ENCODE measurements at places on chromosomes 16 and 17. TPM values are rescaled to one million over a fixed set of nuclear protein-coding genes. Genes with fewer than 3 reads are reported as not detected.

- DNase-seq = no peak
Measured at GRCh38 chr17:41387670-41388069, 5.6 kb upstream of the KRT34 start.

GLIS2 gene
- 6.5 TPM for total RNA-seq

SPHK1 gene
- 1.7 TPM for total RNA-seq

ATP2C2 gene
- 0.13 TPM for total RNA-seq

- peak; percentile 89 for DNase-seq
Measured at GRCh38 chr17:82351713-82352488, 7.1 kb upstream of the TEX19 start.

CRHR1 gene
- total RNA-seq = 0.09 TPM

GRCh38 chr17:10050597-10051101, 145.6 kb upstream of the RCVRN start:
- peak; percentile 96 for DNase-seq

All from muscle of leg (tissue), 16 donors.